ENCODE measurements at places on chromosomes 5 and 9.
A peak's percentile ranks its signal among the peaks of the same experiment; 100 is the strongest.

DNA sequence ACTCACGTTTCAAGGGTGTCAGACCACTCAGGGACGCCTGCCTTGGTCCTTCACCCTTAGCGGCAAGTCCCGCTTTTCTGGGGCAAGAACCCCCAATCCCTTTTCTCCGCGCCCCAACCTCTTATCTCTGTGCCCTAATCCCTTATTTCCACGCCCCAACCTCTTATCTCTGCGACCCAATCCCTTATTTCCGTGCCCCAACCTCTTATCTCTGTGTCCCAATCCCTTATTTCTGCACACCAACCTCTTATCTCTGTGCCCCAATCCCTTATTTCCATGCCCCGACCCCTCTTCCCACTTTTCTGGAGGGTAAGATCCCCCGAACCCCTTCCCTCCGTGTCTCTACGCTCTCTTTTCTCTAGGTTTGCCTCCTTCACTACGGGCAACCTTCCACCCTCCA lies 139.4 kb downstream of the DAB2IP start:
- no peak for DNase-seq

DNA sequence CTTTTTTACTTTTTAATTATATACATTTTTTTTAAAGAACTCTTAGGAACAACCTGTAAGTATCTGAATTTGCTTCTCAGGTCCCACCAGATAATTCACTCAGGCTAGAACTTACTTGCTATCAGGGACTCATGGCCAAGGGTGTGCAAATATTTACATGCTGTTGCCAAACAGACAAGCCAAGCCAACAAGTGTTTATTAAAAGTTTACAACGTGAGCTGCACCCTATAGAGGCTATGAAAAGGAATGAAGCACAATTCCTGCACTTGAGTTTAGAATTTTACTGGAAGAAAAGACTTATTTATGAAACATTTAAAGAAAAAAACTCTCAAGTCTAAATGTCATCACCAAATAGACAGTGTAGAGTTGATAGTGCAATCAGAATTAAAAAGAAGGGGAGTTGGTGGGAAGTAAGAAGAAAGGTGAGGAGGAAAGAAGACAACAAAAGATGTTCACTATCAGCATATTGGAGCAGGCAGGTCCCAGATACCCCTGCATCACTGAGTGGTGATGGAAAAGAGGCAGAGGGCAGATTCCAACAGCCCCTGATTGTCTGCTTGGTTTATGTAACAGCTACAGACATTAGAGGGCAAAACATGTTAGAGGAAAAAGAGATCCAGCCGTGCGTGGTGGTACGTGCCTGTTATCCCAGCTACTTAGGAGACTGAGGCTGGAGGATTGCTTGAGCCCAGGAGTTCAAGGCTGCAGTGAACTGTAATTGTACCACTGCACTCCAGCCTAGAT lies 32.8 kb downstream of the SH3RF2 start:
- DNase-seq: no peak

GRCh38 chr9:81156381-81156780 lies 533.0 kb downstream of the TLE1 start:
- DNase-seq: no peak

- no peak for DNase-seq
These were observed 67.2 kb upstream of the DAP start for GRCh38 chr5:10828241-10828640.

- no peak for DNase-seq
These were observed 485.8 kb downstream of the SEMA5A start for GRCh38 chr5:9059920-9060691.

- DNase-seq: no peak
These were observed 30.4 kb downstream of the FEM1C start for GRCh38 chr5:115514220-115514619.

DNA sequence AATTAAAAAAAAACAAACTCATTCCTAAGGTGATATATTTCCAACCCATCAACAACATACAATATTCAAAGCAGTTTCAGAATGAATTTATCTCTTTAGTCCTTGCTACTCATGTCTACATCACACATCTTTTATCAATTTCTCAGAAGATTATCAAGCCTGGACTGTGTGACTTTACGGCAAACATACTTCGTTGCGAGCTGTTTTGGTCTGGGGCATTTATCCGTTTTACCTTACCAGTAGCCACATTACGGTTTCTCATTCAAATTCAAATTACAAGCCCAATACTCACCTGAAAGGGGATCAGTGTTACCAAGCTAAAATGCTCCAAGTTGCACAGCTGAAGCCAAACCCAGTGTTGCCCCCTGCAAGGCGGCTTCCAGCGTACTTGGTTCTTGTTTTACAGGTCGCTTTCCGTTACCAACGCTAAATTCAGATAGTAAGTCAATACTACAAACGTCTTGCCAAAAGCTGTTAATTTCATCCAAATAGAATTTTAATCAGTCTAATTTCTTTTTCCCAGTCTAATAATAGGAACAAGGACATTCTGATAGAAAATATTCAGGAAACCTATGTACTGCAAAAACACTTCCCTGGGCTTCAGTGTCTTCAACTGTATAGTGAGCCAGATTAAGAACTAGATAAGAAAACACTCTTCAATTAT lies 1.8 kb downstream of the HNRNPH1 start:
- DNase-seq: no peak

DNA sequence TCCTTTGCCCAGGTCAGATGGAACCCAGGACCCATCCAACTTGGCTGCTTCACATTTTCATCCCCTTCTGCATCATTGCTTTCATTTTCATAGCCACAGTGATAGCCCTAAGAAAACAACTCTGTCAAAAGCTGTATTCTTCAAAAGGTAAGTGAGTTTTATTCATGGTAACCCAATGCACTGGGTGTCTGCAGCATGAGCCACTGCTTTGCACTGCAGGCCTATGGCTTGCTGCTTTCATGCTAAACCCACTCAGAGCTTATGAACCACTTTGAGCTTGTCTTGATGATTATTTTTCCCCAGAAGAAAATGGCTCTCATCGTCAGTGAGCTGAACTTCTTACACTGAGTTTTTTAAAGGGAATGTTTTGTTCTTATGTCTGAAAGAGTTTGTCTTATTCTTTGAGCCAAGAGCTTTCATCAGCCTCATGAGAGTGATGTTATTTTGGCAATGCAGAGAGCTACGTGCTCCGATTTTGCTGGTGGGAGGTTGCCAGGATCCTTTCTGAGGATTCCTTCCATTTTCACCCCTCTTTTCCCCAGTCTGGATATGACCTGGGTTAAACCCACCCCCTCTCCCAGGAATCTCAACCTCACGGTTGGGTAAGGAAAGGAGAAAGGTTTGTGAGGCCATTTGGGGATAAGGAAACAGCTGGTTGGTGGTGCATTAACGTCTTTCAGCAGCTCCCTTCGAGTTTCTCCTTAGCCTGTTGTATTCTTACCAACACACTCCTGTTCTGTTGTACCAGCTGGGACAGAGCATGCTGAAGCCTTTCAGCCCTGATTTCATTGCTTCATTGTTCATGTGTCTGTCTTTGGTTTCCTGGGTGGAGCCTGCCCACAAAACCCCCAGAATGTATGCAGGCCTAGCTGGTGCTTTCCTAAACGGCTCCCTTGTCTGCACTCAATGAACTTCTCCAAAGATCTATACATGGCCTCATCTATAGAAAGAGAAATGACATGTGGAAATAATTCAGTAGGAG lies 47.6 kb downstream of the PDCD1LG2 start:
- DNase-seq: no peak

DNA sequence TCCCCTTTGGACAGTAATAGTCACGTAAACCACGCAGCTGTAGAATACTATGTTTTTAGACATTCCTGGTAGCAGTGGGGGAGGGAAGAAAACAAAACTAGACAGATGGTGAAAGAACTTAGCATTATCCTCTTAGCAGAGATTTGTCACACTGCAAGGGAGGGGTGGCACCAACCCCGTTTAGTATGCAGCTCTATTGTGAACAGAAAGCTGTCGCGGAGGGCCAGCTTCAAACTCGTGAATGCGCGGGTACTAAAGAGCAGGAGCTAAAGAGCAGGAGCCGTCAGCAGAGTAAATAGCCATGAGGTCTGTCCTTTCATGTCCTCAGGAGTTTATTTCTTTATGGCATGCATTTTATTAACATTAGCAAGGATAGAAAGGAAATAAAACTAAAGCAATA lies 141.9 kb upstream of the SLC12A2 start:
- DNase-seq: no peak

DNA sequence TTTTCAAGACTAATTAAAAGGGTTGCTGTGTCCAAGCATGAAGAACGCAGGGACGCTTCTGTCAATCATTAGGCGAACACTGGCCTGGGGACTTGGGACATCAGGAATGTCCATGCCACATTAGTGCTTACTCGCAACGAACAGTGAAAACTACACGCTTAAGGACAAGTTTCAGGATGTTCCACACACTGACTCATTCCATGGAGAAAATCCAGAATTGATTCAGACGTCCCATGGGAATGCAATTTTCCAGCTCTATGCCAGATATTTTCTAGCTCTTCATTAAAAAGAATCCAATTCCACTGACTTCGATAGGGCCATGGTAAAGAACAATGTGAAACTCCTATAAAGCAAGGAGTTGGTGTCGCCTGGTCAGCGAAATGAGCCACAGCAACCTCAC lies 98.2 kb downstream of the CAMSAP1 start:
- no peak for DNase-seq

- DNase-seq: no peak
These were observed 1.5 kb upstream of the SIT1 start for GRCh38 chr9:35651956-35652828.

DNA sequence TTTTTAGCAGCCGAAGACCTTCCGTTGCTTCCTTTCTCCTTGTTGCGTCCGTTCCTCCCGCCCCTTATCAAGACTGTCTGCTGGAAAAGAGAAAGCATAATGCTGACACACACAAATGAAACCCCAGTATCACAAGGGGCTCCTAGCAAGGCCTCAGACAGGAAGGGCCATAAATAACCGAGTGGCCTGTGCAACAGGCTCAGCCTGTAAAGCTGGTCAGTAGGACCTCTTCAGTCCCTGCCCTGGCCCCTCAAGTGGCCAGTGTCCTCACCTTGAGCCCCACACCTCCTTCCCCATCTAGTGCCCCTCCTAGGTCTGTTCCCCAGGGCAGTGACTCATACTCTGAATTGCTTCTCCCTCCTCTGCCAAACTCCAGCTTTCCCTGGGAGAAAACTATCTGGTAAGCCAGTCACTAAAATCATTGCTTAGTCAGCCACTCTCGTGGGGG lies 174.6 kb upstream of the IL12B start:
- DNase-seq: no peak

- DNase-seq: no peak
These were observed 223.3 kb downstream of the SEC61B start for GRCh38 chr9:99445371-99445891.

- DNase-seq: no peak
These were observed 263.1 kb upstream of the RGMB start for GRCh38 chr5:98510143-98510985.

DNA sequence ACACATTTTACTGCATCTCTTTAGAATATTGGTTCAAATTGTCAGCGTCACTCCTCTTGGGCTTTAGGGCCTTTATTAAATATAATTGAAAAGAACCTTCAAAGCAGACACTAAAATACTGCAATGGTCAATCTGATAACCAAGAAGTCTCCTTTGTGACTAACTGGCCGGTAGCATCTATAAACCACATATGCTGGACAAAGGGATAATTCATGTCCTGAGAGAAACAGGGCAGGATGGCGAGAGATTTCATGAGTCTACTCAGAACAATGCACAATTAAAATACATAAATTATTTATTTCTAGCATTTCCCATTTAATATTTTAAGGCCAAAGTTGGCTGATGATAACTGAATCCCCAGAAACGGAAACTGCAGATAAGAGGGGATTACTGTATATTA lies 1083.4 kb upstream of the CDH18 start:
- no peak for DNase-seq

DNA sequence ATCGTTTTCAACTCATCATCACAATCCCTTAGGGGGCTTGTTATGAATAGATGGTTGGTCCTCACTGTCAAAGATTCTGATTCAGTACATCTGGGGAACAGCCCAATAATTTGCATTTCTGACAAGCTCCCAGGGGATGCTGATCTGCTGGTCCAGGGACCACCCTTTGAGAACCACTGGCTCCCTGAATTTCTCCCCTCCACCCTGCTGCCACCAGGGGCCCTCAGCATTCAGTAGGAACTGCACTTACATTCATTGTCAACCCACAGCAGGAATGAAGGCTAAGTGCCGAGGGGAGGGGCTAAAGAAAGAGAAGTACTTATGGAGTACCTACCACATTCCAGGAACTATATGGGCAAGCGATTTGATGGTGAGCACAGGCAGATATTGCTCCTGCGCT lies 85.9 kb downstream of the BOD1 start:
- DNase-seq: no peak

- DNase-seq: no peak
These were observed 371.6 kb downstream of the KDM4C start for GRCh38 chr9:7129391-7129790.

GRCh38 chr5:124212934-124213333 lies 533.5 kb downstream of the ZNF608 start:
- DNase-seq: no peak

GRCh38 chr9:35526087-35526801 lies 36.3 kb downstream of the RUSC2 start:
- no peak for DNase-seq

- peak; percentile 6 for DNase-seq
These were observed 23.4 kb downstream of the DMRTA1 start for GRCh38 chr9:22469928-22470544.

- DNase-seq: peak; percentile 44
These were observed 1.2 kb upstream of the NPR3 start for GRCh38 chr5:32709750-32710549.

- DNase-seq: no peak
These were observed 9.6 kb downstream of the FBXO38 start for GRCh38 chr5:148393390-148393741.

GRCh38 chr5:16932401-16932800 lies 3.7 kb downstream of the MYO10 start:
- DNase-seq: no peak

- DNase-seq: no peak
These were observed at the start of gene PCDHB11 for GRCh38 chr5:141199359-141200235. Gene PCDHB11 (plus strand): TSS chr5:141199627. CDS start chr5:141199775, 148 bp downstream.

- DNase-seq: no peak
These were observed 659.4 kb upstream of the C9orf72 start for GRCh38 chr9:28232686-28233085.

- peak; percentile 78 for DNase-seq
These were observed 115.9 kb downstream of the RGS3 start for GRCh38 chr9:113579283-113580040.

DNA sequence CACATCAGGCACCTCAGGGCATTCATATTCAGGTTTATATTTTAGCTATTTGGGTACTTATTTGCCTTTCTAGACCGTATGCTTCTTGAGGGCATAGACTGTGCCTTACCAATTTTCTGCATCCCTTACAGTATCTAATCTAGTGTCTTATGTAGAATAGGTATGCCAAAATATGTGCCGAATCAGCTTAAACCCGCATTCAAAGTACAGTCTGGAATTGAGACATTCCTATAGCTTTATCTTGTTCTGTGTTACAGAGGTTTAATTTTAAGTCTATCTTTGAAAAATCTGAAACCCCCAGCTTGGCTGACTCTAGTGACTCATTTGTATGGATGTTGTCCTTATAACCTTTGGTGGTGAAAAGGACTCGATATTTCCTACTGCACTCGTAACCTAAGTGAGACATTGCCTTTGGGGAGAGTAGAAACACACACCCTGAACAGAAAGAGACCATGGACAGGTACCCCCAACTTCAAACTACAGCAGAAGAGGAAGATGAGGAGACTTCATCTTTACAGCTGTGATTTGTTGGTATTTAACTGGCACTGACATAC lies 27.0 kb upstream of the TMOD1 start:
- no peak for DNase-seq
